ENCODE measurements at places on chromosomes 3 and 15. TPM values are rescaled to one million over a fixed set of nuclear protein-coding genes. Genes with fewer than 3 reads are reported as not detected.

TUBGCP4 gene
- 13.5 TPM for total RNA-seq

EPHB3 gene
- total RNA-seq: 1.6 TPM

CLCN2 gene
- total RNA-seq: 3.8 TPM

NR2F2 gene
- total RNA-seq: 76.3 TPM

INSYN1 gene
- total RNA-seq: 5.0 TPM

GRCh38 chr3:165256554-165257065, 60.4 kb upstream of the SLITRK3 start:
- DNase-seq: no peak

DNA sequence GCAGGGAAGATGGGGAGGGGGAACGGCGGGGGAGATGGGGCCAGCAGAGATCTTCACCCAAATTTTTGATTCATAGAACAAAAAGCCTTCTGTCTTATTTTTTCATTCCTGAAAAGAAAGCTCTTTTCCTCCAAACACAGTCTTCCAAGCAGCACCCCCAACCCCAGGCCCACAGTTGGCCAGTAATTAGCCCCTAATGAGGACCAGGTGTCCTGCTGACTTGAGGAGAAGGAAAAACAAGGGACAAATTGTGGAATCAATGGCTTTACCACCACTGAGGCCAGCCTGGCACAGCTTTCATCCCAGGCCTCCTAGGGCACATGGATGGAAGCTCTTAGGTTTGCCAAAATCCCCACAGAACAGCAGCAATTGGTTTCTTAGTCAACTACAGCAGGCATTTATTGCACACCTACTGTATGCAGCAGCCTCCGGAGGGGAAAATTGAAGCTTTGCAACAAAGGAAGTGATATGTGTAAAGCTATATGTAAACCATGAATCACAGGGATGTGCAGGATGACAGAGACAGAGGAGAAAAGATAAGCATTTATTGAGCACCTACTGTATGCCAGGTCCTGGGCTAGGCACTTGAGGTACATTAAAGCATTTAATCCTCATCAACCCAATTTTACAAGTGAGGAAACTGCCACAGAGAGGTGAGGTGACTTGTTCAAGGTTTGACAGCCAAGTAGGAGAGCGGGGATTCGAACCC, 199.5 kb downstream of the TBC1D2B start:
- no peak for DNase-seq

- no peak for DNase-seq
Measured at GRCh38 chr3:33808559-33808958, 10.1 kb downstream of the PDCD6IP start.

DNA sequence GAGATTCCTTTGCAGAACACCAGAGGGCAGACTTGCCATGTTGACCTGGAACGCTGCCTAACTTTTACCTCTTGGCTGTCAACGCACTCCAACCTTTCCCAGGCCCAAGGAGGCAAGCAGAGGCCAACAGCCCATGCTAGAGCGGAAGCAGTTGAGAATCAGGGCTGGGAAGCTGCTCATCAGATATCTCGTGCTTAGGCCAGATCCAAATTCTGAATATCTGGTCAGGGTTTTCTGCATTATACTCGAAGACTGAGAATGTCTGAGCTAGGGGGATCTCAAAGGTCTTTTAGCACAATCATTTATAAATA, 2.5 kb downstream of the XIRP1 start:
- no peak for DNase-seq

DNA sequence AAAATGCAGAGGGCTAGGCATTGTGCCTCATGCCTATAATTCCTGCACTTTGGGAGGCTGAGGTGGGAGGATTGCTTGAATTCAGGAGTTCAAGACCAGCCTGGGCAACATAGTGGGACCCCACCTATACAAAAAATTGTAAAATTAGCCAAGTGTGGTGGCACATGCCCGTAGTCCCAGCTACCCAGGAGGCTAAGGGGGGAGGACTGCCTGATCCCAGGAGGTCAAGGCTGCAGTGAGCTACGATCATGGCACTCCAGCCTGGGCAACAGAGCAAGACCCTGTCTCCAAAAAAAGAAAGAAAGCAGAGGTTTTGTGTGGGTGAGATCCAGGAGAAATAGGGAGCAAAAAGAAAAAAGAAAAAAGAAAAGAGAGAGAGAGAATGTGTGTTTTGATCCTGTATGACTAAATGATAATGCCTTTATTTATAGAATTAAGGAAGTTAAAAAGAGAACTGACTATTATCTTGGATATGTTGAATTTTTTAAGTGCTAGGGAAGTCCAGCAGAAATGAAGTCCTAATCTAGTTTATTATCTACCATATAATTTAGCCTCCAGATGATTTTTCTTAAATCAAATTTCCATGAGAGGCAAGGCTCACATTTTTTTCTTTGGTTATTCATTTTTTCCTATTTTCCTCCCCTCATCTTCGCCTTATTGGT, 4.8 kb downstream of the TTBK2 start:
- DNase-seq: no peak

GRCh38 chr3:7934362-7934761, 567.3 kb upstream of the LMCD1 start:
- DNase-seq: no peak

- no peak for DNase-seq
Measured at GRCh38 chr3:153404157-153404556, 242.1 kb downstream of the RAP2B start.

DNA sequence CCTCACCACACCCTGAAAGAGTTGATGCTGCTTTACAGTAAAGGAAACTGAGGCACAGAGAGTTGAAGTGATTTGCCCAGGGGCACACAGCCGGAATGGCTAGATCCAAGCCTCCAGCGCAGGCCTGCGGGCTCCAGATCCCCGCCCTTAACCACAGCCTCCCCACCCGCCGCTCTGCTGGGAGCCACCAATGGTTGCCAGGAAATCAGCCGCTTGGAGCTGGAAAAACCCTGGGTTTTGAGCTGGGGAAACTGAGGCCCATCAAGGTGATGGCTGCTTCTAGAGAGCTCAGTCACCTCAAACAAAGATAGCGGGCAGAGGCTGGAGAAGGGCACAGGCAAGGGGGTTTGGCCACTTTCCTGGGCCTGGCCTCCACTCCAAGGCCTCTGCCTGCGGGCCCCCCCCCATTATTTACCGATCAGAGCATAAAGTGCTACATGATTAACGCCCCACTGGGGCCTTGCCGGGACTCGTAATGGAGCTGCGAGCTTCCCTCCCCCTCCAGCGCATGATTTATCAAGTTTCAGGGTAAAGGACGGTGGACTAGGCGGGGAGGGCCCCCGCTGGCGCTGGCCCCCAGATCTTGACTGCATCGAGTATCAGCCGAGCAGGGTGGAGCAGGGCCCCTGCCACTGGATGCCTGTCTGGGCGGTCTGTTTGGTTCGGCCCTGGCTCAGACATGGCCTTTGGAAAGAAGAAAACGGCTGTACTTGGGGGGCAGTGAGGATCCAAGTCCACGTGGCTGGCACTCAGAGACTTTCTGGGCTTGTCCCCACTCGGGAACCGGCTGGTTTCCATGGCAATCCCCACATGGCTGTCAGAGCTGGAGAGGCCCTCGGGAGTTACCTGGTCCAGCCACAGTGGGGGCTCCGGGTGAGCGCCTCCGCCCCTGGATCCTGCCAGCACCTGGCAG, 9.1 kb downstream of the PLXND1 start:
- no peak for DNase-seq

DNA sequence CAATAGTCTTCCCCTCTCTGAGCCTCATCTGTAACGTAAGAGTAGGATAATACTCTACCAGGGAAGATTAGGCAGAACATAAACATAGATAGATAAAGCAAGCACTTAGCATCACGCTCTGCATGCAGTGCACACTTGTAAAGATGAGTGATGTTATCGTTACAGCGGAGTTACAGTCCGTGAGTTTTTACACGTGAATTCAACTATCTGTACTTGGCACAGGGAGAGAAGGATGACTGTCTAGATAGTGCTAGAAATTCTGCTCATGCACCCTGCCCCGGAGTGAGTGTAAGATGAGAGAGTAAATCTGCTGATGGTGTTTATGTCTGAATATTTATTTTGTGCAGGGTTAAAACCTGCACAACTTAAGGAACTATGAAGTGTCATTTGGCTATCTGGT, 35.8 kb downstream of the HAPLN3 start:
- no peak for DNase-seq

- DNase-seq: no peak
Measured at GRCh38 chr3:188304501-188304900, 150.5 kb downstream of the LPP start.

DNA sequence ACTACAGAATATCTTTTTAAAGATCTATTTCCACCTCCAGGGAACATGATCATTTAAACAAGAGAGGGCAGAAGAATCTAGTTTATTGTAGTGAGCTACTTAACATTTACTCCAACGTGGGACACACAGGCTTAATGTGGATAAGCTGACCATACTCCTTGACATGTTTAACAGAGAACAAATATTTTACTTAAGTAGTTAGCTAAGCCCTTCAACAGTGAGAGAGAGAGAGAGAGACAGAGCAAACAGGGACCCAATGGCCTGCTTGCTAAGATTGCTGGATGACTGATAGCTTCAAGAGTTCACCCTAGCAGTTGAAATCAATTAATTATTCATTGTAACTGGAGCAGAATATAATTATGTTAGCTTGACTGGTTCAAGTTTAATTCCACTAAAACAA, 158.6 kb downstream of the ADAM10 start:
- no peak for DNase-seq

GRCh38 chr3:112297714-112298113, 3.7 kb upstream of the SLC9C1 start:
- no peak for DNase-seq

DNA sequence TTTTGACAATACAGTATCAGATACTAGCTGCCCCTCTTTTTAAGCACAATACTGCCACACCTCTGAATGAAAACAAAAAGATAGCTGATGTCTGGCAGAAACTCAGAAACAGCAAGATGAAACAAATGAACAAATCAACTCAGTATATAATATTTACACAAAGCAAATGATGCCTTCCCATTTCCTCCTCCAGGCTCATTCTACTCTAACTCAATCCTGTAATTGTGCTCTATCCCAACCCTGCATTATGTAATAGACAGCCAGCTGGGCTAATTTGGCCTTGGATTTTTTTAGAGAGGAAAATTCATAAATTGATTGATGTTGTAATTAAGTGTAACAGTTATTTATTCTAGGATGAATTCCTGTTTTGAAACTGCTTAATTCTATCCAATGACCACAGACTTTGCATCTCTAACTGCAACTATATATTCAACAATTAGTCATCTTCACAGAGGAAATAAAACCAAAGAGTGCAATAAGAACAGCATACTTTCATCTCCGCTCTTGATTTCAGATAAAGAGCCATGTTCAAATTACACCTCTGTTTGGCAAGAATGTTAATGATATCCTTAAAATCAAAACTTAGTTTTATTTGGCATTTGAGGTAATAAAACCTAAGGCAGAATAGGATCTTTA, 6.1 kb downstream of the ATG3 start:
- no peak for DNase-seq

DNA sequence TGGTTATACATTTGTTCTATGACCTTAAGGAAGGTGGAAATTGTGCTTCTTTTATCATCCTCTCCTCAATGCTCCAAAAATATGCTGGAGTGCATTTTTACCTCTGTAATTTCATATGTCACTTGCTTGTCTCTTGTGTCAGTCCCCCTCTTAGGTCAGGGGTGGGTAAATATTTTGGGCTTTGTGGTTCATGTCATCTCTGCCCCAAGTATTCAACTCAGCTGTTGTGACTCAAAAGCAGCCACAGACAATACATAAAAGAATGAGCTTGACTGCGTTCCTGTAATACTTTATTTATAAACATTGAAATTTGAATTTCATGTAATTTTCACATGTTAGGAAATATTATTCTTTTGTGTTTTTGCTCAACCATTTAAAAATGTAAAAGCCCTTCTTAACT, 60.4 kb upstream of the SLC24A5 start:
- DNase-seq: no peak

DNA sequence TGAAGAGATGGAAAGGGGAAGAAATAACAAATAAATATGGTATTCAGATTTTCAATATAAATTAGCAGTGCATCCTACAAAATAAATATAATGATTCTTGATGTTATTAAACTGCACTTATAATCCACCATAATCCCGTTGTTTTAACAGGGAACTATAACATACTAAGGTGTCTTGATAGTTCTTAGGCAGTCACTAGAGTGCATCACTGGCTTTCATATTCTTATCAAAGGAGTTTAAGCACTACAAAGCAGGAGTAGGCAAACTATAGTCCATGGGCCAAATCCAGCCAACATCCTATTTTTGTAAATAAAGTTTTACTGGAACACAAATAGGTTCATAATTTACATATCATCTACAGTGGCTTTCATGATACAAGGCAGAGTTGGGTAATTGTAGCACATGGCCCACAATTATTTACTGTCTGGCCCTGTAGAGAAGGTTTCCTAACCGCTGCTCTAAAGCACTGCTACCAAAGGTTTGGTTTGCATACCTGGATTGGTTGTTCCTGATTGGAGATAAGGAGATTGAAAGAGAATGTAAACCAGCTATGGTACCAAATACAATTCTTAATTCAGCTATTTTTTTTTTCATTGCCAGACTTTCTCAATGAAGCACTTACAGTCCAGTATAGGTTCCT, 104.3 kb downstream of the ZNF280D start:
- no peak for DNase-seq

GRCh38 chr3:113261063-113261625, 49.8 kb downstream of the BOC start:
- DNase-seq: no peak

DNA sequence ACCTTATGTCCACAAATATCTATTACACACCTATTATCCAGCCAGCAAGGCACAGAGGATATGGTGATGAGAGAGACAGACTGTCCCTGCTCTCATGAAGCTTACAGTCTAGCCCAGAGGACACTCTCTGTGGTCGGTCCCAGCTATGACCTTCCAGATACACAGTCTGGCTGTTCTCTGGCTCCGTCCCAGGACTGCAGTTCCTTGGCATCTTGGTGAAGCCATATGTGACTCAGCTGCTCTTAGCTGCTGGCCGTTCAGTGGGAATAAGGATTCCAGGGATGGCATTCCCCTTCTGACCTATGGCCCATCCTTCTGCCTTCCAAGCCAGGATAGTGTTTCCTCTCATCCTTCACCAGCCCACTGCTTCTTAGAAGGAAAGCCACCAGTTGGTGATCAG, 30.8 kb downstream of the MEX3B start:
- no peak for DNase-seq

GRCh38 chr3:156356537-156357363, 198.2 kb downstream of the SSR3 start:
- DNase-seq: no peak

- DNase-seq: no peak
Measured at GRCh38 chr3:195270079-195270816, 711 bp downstream of the XXYLT1 start.

DNA sequence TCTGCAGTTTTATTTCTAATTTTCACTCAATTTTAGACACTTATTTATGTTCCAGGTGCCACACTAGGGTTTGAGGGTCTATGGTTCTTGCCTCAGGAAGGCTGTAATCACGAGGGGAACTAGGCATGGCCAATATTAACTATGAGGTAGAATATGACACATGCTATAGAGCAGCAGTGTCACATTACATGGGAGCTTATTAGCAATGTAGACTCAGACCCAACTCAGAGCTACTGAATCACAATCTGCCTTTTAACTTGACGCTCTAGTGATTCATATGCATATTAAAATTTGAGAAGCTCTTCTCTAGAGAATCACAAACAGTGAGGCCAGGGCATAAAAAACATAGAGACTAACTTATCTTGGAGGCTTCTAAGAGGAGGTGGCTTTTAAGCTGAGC, 32.8 kb upstream of the MRPL3 start:
- DNase-seq: no peak

Measured in mesenteric fat pad (tissue), 1 donor.